ENCODE measurements at places on chromosomes 1 and 21. TPM values are rescaled to one million over a fixed set of nuclear protein-coding genes. Genes with fewer than 3 reads are reported as not detected.
A peak's percentile ranks its signal among the peaks of the same experiment; 100 is the strongest.

S100A8 gene
- 674 TPM for total RNA-seq

TNFRSF1B gene
- 95.6 TPM for total RNA-seq

HYI gene
- 36.9 TPM for total RNA-seq

AMPD1 gene
- total RNA-seq, result not detected

PHC2 gene
- 142 TPM for total RNA-seq

S100A9 gene
- total RNA-seq, result 892 TPM

KCNT2 gene
- 0.93 TPM for total RNA-seq

CD48 gene
- total RNA-seq, result 5.3 TPM

- peak; percentile 11 for DNase-seq
Observed at GRCh38 chr1:43691871-43692815, 15.2 kb upstream of the ST3GAL3 start.

DNA sequence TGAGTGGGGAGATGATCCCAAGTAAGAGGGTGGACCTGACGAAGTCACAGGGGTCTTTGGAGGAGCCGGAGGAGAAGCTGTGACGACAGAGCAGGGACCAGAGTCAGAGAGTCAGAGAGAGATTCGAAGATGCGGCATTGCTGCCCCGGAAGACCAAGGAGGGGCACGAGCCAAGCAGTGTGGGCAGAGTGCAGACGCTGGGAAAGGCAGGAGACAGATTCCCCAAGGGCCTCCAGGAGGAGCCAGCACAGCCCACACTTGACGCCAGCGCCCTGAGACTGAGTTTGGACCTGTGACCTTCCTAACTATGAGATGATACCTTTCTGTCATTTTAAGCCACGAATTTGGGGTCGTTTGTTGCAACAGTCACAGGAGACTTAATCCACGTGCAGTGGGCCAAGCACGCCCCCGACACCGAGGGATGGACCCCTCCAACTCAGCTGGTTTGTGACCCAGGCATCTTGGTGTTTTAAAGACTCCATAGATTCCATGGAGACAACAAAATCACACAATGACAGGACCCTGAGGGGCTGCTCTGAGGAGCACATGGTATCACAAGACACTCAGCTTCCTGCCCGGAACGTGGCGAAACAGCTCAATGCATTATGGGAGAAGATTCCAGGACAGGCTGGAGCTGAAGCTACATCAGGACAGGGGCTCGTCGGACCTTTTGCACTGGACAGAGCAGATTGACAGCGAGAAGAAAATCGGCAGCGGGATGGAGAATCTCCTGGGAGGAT is 11.0 kb upstream of the TFF1 start:
- DNase-seq, result no peak

GRCh38 chr1:207486198-207486597 is 9.8 kb upstream of the CR1 start:
- no peak for DNase-seq

DNA sequence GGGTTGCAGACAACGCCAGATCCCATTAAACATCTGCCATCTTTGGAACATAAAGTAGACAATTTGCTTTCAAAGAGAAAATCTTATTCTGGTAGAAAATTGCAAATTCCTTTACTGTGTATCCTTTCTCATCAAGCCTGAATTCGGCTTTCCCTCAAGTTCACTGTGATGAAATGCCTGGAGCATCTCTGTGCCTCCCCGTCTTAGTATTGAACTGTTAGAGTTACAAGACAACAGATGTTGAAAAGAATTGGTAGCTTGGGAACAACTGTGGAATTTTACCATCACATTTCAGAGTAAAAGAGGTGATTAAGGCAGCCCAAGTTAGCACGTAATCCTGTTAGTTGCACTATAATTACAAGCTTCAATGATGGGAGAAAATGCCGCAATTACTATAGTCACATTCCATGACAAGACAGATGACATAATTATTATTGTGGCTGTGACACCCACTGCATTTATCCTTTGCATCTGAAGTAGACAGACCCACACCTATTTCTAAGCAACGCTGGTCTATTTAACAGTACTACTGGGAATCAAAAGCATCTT is 54.4 kb upstream of the B3GALNT2 start:
- DNase-seq, result no peak

- DNase-seq, result no peak
Observed at GRCh38 chr21:33850985-33851384, 64.6 kb downstream of the ATP5PO start.

DNA sequence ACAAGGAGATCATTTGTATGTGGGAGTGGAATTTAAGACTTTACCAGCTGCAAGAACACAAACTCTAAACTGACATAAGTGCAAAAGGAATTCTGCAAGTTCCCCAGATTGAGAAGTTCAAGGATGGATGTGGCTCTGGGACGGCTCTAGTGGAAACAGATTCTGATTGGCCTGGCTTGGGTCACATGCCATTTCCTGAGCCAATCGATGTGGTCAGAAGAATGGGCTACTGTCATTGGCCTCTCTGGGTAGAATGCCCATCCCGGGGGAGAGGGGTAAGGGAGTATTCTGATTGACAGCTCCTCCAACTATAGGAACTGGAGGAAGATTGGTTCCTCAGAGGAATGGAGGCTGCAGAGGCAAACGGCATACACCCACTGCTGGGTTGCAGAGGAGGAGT is 6.0 kb upstream of the IFNLR1 start:
- DNase-seq, result no peak

DNA sequence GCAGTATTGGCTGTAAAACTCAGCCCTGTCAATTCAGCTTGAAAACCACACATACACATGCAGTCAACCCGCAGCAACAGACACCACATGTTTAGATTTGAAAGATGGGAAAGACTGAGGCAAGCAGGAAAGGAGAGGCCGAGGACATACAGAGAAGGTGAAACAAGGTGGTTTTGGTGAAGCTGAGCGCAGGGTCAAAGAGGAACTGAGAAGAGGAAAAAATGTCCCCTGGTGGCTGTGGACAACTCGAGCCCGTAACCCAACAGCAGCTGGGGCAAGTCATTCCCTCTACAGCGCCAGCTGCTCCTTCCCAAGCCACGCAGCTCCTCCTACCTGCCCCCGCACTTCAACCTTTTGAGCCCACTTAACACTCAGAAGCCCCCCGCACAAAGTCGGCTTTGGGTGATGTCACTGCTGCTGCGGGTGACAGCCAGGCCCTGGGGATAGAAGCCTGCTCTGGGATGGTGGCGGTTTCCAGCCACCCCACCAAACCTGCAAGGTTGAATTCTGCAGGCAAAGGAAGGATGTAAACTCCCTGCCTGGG is 63.0 kb downstream of the KCNN3 start:
- DNase-seq, result no peak

Measured in mesenteric fat pad (tissue), 1 donor.